Cardiac fibroblast (primary cell): ENCODE measurements at places on chromosomes 16 and 17.
A peak's percentile ranks its signal among the peaks of the same experiment; 100 is the strongest.

DNA sequence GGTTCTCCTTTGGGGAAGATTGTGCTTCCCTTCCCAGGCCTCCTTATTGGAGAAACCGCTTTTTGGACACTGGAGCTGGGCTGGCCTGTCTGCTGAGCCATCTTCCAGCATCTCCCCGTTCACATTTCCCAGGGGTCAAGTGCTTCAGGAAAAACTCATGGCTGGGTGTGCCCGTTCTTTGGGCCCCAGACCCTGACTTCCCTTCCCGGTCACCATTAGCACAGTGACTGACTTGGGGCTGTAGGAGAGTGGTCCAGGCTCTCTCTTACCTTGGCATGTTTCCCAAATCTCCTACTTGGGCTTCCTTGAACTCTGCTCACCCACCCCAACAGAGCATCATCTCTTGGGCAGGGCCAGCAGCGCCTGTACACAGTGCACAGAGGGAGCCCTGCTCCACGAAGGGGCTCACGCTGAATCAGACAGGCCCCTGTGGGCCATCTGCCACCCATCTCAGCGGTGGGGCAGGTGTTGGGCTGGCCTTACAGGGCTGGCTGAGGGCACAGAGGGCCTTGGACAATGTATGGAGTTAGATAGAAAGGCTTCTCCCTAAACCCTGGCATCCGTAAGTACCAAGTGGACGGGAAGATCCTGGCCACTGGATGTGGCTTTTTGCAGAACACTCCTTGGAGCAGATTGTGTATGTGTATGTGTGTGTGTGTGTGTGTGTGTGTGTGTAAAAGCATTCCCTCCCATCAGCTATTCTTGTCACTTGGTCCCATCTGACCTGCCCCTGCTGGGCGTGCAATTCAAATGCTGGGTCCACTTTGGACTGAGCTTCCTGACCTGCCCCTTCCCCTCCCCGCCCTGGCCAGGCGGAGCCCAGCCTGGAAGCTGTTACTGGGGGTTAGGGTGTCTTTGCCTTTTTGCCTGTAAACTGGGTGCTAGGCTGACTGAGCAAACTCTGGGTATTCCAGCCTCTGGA is 24.9 kb upstream of the CDC42EP4 start:
- DNase-seq, result no peak

DNA sequence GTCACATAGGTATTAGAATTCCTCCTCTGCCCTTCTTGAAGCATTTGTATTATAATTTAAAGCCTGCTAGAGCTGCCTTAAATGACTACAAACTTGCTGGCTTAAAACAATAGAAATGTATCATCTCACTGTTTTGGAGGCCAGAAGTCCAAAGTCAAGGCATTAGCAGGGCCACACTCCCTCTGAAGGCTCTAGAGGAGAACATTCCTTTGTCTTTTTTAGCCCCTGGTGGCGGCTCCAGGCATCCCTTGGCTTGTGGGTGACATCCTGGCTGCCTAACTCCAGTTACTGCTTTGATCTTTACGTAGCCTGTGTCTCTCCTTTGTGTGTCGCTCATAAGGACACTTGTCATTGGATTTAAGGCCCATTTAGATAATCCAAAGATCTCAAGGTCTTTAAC is 186.6 kb upstream of the SALL1 start:
- no peak for DNase-seq

- no peak for DNase-seq
These were observed 4.2 kb downstream of the CMTM4 start for GRCh38 chr16:66692341-66692740.

GRCh38 chr17:11583306-11583992 is 14.8 kb upstream of the DNAH9 start:
- DNase-seq, result no peak

- no peak for DNase-seq
These were observed 28.8 kb downstream of the ATP2C2 start for GRCh38 chr16:84397090-84397489.

GRCh38 chr16:12767897-12768296 is 35.8 kb downstream of the CPPED1 start:
- no peak for DNase-seq

DNA sequence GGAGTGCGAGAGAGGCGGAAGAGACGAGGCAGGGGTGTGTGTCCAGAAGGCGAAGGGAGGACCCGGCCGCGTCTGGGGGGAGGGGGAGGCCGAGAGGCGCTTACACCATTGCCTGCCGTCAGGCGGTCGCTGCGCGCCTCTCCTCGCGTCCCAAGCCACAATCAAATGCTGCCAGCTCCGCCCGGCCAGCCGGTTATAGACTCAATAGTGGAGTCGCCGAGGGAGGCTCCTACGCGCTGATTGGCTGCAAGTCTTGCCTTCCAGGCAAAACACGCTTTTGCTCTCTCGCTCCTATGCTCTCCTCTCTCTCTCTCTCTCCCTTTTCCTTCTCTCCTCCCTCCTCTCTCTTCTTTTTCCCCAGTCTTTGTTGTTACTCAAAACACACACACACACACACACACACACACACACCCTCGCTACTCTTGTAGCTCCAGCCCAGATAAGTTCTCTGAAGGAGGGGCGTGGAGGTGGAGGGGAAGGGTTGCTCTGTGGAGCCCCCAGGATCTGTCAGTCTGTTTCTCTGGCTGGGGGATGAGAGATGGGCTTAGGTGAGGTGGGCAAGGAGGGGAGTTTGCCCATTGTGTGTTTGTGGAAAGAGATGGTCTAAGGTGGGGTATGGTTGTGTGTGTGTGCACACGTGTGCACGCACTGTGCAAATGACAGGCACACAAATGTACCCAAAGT is at the start of gene DLX3:
TSS of gene DLX3 (minus strand) at position 170 of the 684 bp plus-strand sequence. CDS start 226 bp downstream, outside the sequence.
- DNase-seq, result peak; percentile 73

GRCh38 chr16:21620592-21620991 is 21.2 kb downstream of the METTL9 start:
- DNase-seq, result no peak

GRCh38 chr17:13806092-13806491 is 204.4 kb upstream of the HS3ST3A1 start:
- DNase-seq, result no peak

DNA sequence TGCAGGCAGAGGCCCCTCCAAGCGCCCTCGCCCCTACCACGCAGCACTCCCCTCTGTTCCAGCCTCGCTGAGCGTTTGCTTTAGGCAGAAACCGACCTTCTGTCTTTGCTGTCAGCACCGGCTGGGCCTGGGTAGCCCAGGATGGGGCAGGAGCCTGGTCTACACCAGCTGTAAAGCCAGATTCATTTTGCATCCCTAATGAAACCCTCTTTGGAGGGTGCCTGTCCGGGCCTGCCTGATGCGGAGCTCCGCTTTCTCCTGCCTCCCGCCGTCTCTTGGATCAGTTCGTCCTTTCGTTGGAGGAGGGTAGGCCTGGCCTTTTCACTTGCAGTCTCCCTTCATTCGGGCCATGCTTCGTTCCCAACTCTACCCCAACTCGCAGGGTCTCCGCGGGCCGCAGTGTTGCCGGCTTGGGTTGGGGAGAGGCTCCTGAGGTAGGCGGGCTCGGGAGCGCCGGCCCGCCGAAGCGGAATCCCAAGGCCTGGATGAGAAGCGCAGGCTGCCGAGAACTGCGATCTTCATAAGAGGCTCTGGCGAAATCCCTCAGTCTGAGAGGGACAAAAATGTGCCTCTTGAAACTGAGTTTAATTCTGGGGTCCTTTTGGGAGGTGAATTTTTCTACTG is 4.8 kb upstream of the HOXB8 start:
- DNase-seq, result no peak

DNA sequence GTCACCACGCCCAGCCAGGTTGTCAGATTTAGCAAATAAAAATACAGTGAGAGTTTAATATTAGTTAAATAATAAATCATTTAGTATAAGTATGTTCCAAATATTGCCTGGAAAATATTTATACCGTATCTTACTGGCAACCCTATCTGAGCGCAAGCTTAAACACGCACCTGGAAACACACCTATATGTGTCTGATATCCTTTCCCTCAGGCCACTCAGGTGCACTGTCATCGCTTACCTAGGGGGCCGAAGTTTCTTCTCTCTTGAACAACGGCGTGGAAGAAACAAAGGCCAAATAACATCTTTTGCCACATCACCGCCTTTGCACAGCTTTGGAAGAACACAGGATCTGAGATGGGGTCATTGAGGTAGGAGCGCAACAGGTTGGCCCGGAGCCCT is 54.0 kb downstream of the LYRM1 start:
- DNase-seq, result no peak

- no peak for DNase-seq
These were observed 794 bp downstream of the TMEM235 start for GRCh38 chr17:78231991-78232858.

GRCh38 chr16:79836144-79836543 is 235.6 kb upstream of the MAF start:
- no peak for DNase-seq

- peak; percentile 65 for DNase-seq
These were observed 154.0 kb upstream of the HSBP1 start for GRCh38 chr16:83653785-83654184.

DNA sequence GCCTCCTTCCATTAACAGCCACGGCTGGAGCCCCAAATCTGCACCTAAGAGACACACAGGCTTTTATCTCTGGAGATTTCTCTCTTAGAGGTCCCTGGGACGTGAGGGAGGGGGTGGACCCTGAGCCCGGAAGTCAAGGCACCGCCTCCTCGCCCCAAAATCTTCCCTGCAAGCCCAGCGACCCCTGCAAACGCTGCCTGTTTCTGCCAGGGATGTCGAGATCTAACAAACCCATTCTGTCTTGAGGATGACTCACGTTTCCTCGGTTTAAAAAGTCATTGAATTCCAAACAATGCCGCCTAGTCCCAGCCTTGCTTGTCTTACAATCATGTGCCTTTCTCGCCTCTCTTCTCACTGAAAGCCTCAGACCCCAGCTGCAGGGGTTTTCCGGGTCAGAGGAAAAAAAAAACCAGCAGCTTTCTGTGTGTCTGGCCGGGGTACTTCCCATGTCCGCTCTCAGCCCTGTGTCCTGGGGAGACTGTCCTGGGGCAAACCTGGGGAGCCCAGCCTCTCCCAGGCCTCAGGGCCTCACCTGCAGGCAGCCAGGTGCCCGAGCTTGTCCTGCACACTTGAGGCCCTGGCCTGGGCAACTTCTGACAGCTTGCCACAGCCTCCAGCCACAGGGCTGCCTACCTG is 15.4 kb downstream of the ARL2BP start:
- DNase-seq, result peak; percentile 82

- DNase-seq, result no peak
These were observed 69.9 kb downstream of the RPTOR start for GRCh38 chr17:80614332-80615047.

DNA sequence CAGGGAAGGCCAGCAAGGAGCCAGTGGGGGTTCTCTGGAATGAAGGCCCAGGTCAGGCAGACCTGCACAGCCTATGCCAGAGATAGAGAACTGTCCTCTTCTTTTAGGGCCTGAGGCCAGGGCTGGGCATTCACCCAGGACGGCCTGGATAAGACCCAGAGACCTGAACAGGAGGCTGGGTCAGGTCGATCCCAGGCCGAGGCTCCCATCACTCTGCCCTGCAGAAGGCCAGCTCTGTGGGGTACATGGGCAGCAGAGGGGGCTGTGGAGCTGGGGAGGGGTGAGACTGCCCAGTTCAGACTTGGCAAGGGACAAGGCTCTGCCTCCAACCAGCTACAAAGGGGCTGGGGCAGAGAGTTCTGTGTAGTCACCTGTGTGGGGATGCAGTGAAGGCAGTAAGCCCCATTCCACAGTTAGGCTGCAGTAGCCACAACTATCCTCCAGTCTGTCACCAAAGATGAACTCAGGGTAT is 14.6 kb downstream of the HSD11B2 start:
- no peak for DNase-seq

DNA sequence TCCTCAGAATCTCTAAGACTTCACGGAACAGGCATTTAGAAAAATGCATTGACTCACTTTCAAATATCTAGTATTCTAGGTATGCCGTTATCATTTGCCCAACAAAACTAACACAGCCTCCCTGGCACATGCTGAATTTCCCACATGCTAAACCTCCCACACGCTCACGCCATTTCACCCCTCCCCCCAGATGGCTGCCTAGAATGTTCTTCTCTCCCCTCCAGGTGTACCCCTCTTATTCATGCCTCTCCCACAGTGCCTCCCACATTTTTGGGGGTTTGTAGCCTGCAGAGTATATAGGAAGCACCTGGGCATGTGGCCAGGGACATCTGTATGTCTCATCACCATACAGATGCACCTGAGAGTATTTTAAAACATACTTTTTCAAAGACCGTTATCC is 38.2 kb upstream of the ICAM2 start:
- DNase-seq, result peak; percentile 48

DNA sequence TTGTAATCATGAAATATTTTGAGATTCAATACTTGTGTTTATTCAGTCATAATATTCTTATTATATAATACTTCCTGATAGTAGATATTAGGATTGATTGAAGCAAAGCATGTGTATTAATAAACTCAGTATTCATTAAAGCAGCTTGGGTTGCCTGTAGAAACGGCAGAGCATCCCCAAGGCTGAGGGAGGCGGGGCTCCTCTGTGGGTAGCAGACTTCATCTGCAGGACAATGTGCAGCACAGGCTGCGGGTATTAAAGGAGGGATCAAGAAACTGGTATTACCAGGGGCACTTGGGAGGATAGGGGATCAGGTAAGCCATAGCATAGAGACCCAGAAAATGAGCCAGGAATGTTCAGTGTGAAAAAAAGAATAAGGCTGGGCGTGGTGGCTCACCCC is 213.6 kb downstream of the PRKCA start:
- DNase-seq, result no peak

DNA sequence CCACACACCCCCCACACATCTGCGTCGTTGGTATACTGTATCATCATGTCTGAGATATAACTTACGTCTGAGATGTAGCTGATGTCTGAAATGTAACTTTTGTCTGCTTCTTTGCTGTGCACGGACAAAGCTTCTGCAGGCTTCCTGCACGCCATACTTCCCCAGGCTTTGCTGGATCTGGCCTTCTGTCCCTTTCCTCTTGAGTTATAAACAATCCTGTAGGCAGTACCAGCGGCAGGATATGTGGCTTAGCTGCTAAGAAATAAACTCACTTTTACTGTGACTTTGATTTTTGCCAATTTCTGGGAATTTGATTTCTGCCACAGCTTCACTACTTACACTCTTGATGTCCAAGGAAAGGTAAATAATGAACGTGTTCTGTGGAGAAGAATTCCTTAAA is 184.4 kb downstream of the RPTOR start:
- DNase-seq, result no peak

DNA sequence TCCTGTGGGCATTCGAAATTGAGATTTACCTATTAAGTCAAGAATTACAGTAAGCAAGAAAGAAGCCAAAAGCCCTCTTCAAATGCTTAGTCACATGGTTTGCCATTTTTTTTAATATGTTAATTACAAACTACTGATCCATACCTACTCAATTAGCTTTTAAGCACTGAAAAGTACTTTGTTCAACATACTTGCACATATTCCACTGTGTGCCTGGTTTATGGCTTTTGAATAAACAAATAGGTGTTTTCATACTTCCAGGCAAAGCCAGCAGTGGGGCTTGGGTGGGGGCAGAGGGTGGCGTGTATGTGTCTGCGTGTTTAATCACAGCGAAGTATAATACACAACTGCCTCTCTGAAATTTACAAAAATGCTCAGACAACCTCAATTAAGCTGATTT is 51.4 kb downstream of the GAS7 start:
- no peak for DNase-seq

- DNase-seq, result no peak
These were observed 23.4 kb downstream of the MYH13 start for GRCh38 chr17:10349403-10349802.

- DNase-seq, result no peak
These were observed 37.4 kb upstream of the NDRG4 start for GRCh38 chr16:58462499-58462996.
